Vagina (tissue), 2 donors: ENCODE measurements at places on chromosomes 5 and 9. TPM values are rescaled to one million over a fixed set of nuclear protein-coding genes. Genes with fewer than 3 reads are reported as not detected.
A peak's percentile ranks its signal among the peaks of the same experiment; 100 is the strongest.

ZNF462 gene
- 28.5 TPM for total RNA-seq

ADRB2 gene
- total RNA-seq, result 43.2 TPM

DMRT3 gene
- total RNA-seq, result not detected

GABRA1 gene
- not detected for total RNA-seq

GRCh38 chr9:127005770-127006314 lies 91.3 kb downstream of the RALGPS1 start:
- no peak for DNase-seq

GRCh38 chr9:130927338-130927737 lies 11.7 kb downstream of the FIBCD1 start:
- DNase-seq, result no peak

DNA sequence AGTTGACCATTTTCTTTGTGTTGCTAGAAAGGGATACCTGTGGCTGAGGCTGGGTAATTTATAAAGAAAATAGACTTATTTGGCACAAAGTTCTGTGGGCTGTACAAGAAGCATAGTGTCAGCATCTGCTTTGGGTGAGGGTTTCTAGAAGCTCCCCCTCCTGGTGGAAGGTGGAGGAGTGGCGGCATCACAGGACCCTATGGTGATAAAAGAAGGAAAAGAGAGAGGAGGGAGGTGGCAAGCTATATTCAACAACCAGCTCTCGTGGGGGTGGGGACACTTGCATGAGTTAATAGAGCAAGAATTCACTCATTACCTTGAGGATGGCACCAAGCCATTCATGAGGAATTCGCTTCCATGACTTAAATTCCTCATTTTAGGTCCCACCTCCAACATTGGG lies 2041.4 kb upstream of the CDH9 start:
- no peak for DNase-seq

DNA sequence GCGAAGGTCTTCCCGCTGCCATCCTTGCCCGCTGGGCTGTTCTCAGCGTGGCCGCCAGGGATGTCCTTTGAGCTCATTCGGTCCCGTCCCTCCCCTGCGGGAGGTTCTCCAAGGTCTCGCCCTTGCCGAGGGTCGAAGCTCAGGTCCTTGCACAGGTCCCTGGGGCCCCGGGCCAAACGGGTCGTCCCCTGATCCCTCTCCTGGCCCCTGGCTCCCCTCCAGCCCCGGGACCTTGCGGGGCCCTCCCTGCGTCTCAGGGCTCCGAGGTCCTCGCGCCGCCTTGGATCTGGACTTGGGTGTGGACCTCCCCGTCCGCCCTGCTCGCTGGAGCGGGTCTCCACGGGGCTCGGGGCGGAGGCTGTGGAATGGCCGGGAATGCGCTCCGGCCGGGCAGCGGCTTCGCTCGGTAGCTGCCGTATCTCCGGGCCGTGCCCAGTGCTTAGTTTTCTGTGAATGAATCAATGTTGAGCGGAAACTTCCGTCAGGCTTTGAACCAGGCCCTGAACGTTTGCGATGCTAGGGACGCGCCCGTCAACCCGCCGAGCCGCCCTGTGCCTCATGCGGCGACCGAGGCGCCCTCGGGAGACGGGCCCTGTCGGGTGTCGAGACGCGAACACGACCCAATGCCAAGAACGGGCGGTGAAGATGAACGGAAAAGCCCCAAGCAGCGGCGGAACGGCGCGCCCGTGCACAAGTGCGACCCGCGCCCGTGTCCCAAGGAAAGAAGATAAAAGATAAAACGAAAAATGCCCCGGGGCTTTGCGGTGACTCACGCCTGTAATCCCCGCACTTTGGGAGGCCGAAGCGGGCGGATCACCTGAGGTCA lies 780 bp downstream of the RNU6ATAC start:
- no peak for DNase-seq

DNA sequence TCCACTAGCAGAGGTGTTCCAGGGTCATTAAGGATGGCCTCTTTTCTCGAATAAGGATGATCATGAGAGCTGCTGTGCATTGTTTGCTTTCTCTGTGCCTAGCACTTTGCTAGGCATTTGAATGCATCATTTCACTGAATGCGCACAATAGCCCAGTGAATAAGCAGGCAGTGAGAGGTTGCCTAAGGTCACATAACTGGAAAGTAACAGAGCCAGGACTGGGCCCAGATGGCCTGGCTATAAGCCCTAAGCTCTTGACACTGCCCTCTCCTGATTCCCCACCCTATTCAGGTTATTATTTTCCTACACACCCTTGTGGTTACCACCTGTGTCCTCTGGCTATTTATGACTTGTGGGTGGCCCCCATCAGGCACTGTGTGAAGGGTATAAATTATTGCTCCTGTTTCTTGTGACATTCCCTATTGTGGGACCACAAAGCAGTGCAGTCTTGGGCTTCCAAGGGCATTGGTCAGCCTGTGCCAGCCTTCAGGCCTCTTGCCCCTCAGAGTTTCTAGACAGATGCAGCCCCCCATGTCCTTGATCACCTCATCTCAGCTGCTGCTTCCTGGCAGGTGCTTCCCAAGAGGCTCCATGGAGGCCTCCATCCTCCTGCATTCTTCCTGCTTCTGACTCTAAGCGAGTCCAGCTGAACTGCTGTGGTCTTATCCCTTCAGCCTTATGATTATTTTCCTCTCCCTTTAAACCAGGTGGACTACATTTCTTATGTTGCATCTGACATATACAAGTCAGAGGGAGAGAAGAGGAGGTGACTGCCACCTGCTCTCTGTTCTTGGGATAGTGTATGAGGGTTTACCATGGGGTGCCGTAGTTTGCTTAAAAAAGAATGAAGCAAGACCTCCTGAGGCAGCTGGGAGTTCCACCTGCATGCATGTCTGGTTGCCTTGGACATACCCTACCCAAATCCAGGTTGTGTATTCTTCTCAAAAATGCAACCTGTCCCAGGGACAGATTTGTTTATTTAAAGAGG lies 47.6 kb downstream of the ANGPTL2 start:
- DNase-seq, result peak; percentile 58

DNA sequence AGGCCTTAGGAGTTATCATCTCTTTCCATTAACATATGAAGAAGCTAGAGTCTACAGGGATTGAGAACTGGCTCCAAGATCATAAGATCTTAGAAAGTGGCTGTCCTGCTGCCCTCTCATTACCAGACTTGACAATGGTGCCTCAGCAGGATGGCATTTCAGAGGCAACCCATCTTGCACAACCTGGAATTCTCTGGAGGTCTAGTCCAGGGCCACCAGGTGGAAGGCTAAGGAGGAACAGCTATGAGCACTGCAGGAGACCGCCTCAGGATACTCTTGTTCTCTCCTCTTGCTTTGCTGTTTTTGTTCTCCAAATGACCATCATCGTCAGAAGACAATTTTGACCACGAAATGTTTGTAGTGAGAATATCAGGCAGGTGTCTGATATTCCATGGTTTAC lies 322.6 kb downstream of the FBXL17 start:
- DNase-seq, result no peak

GRCh38 chr5:38453506-38453905 lies 102.9 kb downstream of the LIFR start:
- DNase-seq, result peak; percentile 70

- DNase-seq, result no peak
Observed at GRCh38 chr9:72139226-72139625, 10.0 kb upstream of the GDA start.

GRCh38 chr5:52738095-52738506 lies 49.6 kb upstream of the ITGA1 start:
- DNase-seq, result no peak
